Thymus (tissue), 14 donors: ENCODE measurements at places on chromosomes 2 and 18.
A peak's percentile ranks its signal among the peaks of the same experiment; 100 is the strongest.

- H3K4me3 ChIP-seq = no peak overlapping the region
- no peaks in the 10 kb centered on the region for H3K27me3 ChIP-seq
- peaks cover 2% of the 10 kb centered on the region for H3K4me1 ChIP-seq
- H3K27ac ChIP-seq = no peak overlapping the region
- DNase-seq = no peak
Measured at GRCh38 chr2:190722061-190722759, 73.3 kb downstream of the NAB1 start.

GRCh38 chr2:112626604-112627059 is 19.1 kb upstream of the SLC20A1 start:
- peak overlapping the region; percentile 62 for H3K27ac ChIP-seq
- no peaks in the 10 kb centered on the region for H3K36me3 ChIP-seq
- H3K27me3 ChIP-seq = no peaks in the 10 kb centered on the region
- peaks cover 19% of the 10 kb centered on the region for H3K4me1 ChIP-seq

DNA sequence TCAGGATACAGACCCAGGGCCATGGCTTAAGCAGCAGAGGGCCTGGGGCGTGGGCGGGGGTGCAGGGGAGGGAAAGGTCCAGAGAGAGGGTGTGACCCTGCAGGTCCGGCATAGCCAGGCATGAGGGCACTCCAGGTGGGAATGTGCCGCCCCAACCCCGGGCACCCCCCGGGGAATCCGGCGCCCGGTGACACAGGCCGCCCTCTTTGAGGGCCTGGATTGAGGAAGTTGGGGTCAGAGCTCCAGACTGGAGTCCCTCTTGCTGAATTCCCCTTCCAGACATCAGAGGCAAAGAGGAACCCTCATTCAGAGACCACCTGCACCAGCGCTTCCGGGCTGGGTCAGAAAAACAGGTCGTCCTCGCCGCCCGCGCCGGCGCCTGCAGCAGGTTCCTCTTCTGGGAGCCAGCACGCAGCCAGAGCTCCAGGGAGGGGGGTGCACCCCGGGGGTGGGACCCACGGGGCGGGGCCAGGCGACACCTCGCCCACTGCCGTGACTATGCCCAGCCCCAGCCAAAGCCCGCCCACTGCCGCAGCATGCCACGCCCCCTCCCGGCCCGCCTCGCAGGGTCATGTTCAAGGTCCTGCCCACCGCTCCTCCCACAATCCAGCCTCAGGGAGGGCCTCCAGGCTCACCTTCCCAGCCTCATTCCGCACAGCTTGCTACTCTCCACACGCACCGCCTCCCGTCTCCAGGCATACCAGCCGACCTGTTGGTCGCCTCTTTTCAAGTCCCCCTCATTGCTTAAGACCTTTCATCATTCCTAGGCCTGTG is 98.3 kb upstream of the ID2 start:
- H3K27me3 ChIP-seq = no peaks in the 10 kb centered on the region
- H3K4me1 ChIP-seq = peaks cover 45% of the 10 kb centered on the region
- peak overlapping the region; percentile 31 for H3K27ac ChIP-seq

GRCh38 chr18:31688606-31689005 is 4.2 kb upstream of the B4GALT6 start:
- H3K36me3 ChIP-seq = no peaks in the 10 kb centered on the region
- H3K4me1 ChIP-seq = peaks cover 7% of the 10 kb centered on the region
- H3K27ac ChIP-seq = no peak overlapping the region
- peak; percentile 42 for DNase-seq

DNA sequence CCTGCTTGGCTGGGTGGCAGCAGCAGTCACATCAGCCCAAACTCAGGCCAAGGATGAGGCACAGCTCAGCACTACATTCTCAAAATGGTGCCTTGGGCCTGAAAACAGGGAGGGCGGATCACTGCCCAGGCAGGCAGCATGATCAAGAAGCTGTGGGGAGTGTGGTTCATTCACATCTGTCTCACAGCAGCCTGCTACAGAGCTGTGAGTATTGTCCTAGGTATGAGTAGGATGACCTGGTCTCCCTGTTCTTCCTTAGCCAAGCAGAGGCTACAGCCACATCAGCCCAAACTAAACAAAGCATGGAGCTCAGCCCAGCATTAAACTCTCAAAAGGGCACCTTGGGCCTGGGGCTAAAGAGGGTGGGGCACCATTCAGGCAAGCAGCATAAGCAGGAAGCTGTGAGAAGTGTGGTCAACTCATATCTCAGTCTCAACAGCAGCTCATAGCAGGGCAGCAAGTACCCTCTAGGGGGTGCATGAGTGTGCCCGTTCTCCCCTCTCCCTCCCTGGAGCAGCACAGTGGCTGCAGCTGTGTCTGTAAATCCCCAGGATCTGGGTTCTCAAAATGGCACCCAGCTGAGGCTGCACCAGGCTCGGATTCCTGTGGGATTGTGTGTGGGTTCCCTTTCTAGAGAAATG is 139.6 kb downstream of the TRABD2A start:
- H3K36me3 ChIP-seq = no peaks in the 10 kb centered on the region
- DNase-seq = no peak
- no peaks in the 10 kb centered on the region for H3K27me3 ChIP-seq
- H3K4me1 ChIP-seq = no peaks in the 10 kb centered on the region
- no peak overlapping the region for H3K27ac ChIP-seq
- H3K4me3 ChIP-seq = no peak overlapping the region

- H3K4me3 ChIP-seq = no peak overlapping the region
- DNase-seq = no peak
- no peaks in the 10 kb centered on the region for H3K36me3 ChIP-seq
- H3K4me1 ChIP-seq = no peaks in the 10 kb centered on the region
Measured at GRCh38 chr2:11621410-11621809, 48.6 kb downstream of the NTSR2 start.

- no peaks in the 10 kb centered on the region for H3K27me3 ChIP-seq
- no peak overlapping the region for H3K27ac ChIP-seq
- no peaks in the 10 kb centered on the region for H3K4me1 ChIP-seq
Measured at GRCh38 chr2:137183206-137183898, 418.0 kb downstream of the THSD7B start.

GRCh38 chr2:31386648-31387047 is 27.9 kb downstream of the XDH start:
- H3K36me3 ChIP-seq = no peaks in the 10 kb centered on the region
- no peak overlapping the region for H3K4me3 ChIP-seq
- DNase-seq = no peak
- H3K27ac ChIP-seq = no peak overlapping the region
- H3K27me3 ChIP-seq = no peaks in the 10 kb centered on the region
- H3K4me1 ChIP-seq = no peaks in the 10 kb centered on the region

DNA sequence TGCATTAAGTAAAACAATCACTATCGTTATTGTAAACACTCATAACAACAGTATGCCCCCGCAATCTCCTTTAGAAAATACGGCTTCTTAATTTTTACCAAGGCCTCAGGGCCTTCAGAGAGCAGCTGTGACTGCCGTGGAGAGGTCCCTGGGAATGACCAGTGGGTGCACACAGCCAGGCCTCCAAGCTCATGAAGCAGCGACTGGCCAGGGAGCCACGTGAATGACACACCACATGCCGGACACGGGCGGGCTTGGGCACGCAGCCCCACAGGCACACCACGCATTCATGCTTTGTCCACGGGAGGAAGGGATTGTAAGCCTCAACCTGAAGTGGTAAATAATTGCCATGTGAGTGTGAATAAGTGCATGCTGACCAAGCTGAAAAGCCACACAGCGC is 121.0 kb downstream of the EIPR1 start:
- H3K4me1 ChIP-seq = no peaks in the 10 kb centered on the region
- no peaks in the 10 kb centered on the region for H3K27me3 ChIP-seq
- DNase-seq = no peak
- no peak overlapping the region for H3K4me3 ChIP-seq
- peaks cover 14% of the 10 kb centered on the region for H3K36me3 ChIP-seq
- H3K27ac ChIP-seq = no peak overlapping the region

DNA sequence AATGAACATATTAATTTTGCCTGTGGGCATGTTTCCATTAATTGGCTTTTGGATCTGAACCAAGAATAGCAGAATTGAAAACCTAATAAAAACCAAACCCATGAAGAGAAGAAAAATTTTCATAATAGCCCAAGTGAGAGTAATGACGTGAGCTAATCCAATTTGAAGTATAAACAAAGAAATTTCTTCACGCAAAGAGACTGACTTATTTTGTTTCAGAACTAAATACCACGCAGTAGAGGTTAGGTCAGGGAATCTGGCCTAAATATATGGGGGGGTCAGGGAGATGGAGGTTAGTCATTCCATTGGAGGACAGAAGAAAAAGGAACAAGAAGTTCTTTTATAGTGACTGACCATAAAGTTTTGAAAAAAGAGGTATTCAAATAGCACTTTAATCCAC is 94.1 kb upstream of the CYP1B1 start:
- DNase-seq = no peak
- no peak overlapping the region for H3K27ac ChIP-seq
- H3K4me1 ChIP-seq = no peaks in the 10 kb centered on the region
- no peaks in the 10 kb centered on the region for H3K27me3 ChIP-seq
- H3K4me3 ChIP-seq = no peak overlapping the region

DNA sequence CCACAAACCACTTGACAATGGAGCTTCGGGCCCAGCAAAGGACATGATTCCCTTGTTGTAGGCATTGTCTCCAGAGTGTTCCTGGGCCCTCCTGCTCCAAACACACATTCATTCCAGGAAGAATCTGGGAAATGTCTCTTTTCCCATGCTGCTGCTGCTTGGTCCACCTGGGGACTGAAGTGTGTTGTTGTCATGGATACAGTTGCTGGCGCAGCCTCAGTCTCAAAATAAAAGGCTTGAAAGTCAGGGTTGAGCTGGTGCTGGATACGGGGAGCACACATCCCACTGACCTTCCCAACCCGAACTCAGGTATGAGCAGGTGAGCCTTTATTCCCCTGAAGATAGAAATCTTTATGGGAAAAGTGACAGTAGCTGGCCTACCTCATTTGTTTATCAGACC is 30.6 kb upstream of the SPP2 start:
- DNase-seq = no peak
- peaks cover 3% of the 10 kb centered on the region for H3K27me3 ChIP-seq
- H3K36me3 ChIP-seq = no peaks in the 10 kb centered on the region
- no peak overlapping the region for H3K27ac ChIP-seq
- H3K4me3 ChIP-seq = no peak overlapping the region

DNA sequence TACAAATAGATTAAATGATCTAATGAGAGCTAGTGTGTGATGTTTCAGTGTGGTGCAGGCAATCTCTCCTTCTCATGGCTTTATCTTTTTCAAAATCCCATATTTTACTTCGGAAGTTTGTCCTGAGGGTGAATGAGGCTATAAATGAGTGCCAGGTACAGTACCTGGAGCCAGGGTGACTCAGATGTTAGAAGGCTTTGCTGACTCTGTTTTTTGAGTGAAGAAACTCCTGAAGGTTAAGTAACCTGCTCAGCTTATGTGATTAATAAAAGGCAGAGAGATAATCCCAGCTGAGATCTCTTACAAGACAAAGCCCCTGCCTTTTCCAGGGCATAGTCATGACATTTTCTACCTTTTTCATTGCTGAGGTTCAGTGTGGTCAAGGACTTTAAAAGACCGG is 52.6 kb downstream of the MGAT5 start:
- H3K4me1 ChIP-seq = no peaks in the 10 kb centered on the region
- no peak overlapping the region for H3K4me3 ChIP-seq

DNA sequence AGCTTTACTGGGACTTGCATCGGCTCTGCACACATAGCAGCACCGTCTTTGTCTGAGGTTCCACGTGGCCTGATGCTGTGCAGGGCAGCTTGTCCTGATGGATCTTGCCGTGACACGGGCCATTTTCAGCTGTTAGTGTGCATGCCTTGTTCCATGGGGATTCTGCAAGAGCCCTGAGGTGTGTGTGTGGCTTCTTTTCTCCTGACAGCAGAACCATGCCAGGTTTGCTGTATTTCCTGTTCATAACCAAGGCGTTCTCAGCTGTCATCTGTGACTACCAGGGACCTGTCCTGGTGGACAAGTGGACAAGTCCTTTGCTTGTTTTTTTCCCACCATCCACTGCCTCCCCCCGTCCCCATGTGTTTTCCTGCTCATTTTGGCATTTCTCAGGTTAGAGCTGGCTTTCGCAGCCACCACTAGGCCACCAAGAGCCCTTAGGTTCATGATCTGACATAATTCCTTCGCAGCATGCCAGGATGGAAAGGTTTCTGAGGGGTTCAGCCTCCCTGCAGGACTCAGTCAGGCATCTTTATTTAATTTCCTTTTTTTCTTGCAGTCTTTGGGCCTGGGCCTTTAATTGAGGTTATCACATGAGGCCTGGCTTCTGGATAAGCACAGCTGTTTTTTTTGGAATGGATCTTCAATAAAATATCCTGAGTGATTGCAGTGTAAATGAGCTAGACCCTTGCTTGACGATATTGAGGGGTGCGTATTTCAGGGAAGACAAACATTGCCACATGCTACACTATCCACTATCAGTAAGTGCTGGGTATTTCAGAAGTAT is 139.4 kb downstream of the NCK2 start:
- no peaks in the 10 kb centered on the region for H3K27me3 ChIP-seq
- no peak overlapping the region for H3K27ac ChIP-seq
- no peak overlapping the region for H3K4me3 ChIP-seq
- H3K36me3 ChIP-seq = peaks cover 40% of the 10 kb centered on the region

- no peaks in the 10 kb centered on the region for H3K36me3 ChIP-seq
- H3K4me1 ChIP-seq = no peaks in the 10 kb centered on the region
- H3K4me3 ChIP-seq = no peak overlapping the region
- no peak for DNase-seq
- H3K27ac ChIP-seq = no peak overlapping the region
- no peaks in the 10 kb centered on the region for H3K27me3 ChIP-seq
Measured at GRCh38 chr18:33161131-33161530, 279.4 kb downstream of the CCDC178 start.
